ENCODE measurements at places on chromosomes 5 and 9.

GRCh38 chr5:110386782-110387181 lies 339.7 kb downstream of the TMEM232 start:
- DNase-seq, result no peak

GRCh38 chr9:120431268-120431667 lies 148.7 kb downstream of the CDK5RAP2 start:
- DNase-seq, result no peak

DNA sequence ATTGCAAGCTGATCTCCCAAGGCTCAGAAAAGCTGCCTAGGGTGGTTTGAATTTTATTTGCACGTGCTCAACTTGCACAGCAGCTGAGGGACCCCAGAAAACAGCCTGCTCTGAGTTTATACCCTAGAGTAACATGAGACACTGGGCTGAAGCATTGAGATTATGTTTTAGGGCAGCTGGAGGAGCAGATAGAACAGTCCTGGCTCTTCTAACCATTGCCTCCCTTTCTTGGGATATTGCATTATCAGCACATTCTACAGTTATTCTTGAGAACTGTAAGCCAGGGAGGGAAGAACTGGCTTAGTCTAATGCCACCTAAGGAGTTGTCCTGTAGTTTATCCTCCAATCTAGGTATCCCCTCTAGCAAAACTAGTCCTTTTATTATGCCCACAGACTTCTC lies 10.3 kb downstream of the SMC2 start:
- DNase-seq, result no peak

DNA sequence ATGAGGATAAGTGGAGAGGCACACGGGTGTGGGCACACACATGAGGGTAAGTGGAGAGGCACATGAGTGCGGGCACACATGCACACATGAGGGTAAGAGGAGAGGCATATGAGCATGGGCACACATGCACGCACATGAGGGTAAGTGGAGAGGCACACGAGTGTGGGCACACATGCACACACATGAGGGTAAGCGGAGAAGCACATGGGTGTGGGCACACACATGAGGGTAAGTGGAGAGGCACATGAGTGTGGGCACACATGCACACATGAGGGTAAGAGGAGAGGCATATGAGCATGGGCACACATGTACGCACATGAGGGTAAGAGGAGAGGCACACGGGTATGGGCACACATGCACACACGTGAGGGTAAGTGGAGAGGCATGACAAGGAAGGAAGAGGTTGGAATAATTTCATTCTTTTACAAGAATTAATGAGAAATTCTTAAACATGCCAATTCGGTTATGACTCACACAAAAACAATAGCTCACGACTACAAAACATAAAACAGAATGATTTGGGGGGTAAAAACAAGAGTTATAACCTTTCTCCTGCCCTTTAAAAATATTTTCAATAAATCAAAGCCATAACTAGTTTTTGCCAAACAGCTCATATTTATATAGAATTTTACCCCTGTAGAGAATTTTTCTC lies 67.5 kb downstream of the APBA1 start:
- no peak for DNase-seq

Measured in activated CD8-positive, alpha-beta memory T cell treated with anti-CD3 and anti-CD28 coated beads, Interleukin-2, amount 50 U/mL, for 4 hours (primary cell).